Activated T-cell treated with anti-CD3 and anti-CD28 coated beads for 24 hours (primary cell): ENCODE measurements at places on chromosomes 5 and 9.

- no peak for DNase-seq
Observed at GRCh38 chr5:145378226-145378625, 456.9 kb downstream of the PRELID2 start.

DNA sequence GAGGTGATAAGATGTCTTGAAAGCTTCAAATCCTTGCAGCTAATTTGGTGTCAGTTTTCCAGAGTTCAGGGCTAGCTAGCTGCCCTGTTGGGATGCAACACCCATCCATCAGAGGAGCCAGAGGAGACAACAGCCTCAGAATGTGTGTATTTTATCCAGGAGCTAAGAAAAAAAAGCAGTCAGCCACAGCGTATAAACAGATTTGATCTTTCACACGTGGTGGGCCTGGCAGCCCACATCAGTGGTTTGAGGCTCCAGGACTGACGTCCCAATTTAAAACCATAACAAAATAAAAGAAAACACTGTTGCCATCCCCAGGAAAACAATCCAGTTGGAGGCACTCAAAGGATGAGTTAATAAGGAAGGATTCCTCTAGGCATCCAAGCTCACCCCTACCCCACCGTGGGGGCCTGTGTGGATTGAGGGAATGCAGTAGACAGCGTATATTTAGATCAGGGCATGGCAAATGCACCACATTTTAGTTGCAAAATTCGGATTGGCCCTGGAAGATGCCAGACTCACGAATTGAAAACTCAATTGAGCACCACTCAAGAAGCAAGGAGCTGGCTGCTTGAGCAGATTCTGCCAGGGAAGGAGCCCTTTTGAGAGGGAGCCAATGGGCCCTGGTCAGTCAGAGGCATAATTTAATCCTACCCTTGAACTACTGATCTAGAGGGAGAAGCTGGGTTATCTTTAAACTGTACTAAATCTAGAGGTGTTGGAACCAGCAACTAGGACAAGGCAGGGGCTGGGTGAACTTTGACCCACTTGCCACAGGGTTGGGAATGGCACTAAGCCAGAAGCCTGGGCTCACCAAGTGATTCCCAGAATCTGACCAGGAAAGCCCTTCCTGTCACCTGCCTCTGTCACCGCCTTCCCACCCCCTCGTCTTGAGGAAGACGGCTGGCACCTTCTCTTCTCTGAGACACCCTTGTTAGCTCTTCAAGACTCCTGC is 17.5 kb downstream of the ADRA1B start:
- DNase-seq: no peak

DNA sequence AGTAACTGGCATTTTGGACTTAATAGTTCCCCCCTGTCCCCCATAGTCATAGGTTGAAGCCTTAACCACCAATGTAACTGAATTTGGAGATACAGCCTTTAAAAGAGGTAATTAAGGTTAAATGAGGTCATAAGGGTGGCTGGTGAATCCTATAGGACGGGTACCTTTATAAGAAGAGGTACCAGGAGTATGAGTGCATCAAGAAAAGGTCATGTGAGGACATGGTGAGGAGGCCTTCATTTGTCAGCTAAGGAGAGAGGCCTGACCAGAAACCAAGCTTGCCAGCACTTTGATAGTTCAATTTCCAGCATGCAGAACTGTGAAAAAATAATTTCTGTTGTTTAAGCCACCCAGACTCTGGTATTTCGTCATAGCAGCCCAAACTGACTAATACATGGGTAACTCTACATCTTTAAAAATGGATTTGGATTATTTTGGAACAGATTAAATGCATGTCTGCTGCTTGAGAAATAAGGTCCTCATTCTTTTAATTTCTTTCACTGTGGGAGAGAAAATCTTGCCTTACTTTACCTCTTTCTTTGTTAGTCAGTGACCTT is 9.7 kb downstream of the RASA1 start:
- DNase-seq: no peak

DNA sequence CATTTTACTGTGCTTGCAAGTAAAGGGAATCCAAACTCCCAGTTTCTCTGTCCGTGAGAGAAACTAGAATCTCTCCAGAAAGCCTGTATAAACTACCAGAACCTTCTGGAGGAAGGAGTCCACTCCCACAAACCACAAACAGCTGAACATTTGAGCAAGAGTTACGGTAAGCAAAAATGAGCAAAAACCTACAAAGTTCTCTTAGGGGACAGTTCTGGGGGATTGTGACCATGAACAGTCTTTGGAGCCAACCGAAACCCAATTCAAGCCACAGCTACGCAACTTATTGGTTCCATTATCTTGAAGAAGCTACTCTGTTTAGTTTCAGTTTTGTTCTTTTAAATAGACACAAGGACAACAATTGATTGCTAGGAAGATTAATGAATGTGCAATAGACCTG is 330.6 kb downstream of the ASTN2 start:
- no peak for DNase-seq

DNA sequence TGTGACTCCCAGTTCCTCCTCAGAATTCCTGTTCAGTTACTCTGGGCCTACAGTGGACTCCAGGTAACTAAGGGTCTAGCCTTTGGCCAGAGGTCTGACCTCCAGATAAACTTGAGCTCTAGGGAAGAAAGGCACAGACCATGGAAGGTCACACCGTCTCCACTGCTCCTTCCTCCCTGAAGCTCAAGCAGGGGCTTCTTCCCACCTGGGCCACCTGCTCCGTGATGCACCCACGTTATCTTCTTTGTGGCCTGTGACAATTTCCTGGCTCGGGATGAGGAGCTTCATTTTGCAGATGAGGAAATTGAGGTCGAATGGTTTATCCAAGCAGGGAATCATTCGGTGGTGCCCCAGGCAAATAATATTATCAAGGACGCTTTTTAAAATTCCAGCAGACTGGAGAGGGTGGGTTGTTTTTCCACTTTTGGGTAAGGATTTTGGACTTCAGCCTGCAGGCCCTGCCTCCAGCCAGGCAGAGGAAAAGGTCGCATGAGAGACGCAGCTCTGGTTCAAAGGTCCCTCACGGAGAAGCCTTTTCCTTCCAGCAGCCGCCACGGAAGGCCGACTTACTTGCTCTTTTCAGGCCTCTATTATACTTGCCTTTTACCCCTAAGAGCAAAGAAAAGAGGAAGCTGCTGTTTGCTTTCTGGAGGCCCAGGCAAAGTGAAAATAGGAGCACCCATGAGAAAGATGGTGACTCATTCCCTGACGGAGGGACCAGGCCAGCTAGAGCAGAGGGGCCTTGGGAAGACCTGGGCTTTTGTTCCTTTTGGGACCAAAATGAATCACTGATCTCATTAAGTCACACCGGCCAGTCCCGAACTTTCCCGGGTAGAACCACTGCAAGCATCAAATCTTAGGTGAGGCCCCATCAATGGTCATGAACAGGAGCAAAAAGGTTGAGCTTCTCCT is 22.8 kb upstream of the DUSP1 start:
- no peak for DNase-seq

DNA sequence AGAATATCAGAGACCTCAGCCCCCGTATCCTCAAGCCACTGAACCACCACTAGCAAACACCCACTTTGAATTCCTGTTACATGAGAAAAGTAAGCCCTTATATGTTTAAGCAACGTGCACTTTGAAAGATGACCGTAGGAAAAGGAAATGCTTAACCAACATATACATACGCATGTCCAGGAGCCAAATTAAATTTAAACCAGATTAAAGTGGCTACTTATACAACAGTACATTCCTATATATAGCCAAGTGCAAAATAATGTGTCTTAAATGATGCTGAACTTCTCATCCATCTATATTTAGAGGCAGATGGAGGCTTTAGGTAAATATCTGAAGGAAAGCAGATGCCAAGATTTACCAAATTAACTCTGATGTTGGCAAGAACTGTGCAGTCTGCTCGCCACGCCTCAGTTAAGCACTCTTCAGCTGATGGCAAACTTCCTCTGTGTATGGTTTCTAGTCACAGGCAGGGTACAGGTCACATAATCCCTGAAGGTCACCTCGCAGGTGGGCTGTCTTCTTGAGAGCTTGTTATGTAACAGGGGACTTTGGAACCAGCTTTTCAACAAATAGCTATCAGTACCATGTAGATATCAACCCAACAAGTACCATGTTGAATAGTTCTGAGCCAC is 8.6 kb downstream of the GCNT4 start:
- DNase-seq: no peak

DNA sequence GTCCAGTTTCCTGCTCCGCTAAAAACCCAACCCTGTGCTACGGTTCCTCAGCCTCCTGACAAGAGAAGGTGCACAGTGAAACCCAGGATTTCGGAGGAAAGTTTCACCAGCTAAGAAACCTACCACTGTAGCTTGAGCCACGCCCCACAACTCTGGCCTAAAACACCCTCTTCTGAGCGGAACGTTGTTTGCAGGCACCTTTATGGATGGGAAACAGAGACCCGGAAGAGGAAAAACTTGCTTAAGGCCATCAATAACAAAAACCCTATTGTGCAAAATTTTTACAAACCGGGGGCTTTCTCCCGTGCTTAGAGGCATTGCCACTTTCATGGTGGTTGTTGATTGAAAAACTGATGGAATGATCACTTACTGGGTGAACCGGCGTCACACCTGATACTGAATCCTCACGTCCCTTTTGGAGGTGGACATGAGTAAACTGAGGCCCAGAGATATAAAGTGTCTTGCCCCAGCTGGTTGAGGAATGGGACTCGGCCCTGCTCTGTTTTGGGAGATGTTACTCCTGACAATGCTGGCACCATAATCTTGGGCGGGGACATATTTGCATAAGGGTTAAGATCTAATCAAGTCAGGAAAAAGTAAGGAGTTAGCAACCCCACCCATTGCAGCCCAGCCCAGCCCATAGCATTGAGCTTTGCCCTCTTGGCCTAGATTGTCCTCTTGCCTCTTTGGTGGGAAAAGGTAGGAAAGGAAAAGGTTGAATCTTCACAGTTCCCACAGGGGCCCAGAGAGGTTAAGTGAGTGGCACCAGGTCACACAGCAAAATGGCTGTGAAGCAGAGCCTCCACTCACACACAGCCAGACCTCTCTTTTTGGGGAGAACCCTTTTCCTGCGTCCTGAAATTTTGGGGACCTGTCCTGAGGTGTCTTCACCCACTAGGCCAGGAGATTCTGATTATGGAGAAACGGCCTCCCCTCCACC is 23.2 kb upstream of the PTGS1 start:
- no peak for DNase-seq

- no peak for DNase-seq
Observed at GRCh38 chr5:78827725-78828124, 157.4 kb downstream of the ARSB start.

- no peak for DNase-seq
Observed at GRCh38 chr5:147446523-147446922, 63.3 kb downstream of the DPYSL3 start.

GRCh38 chr5:107652839-107653607 is 17.7 kb downstream of the EFNA5 start:
- DNase-seq: no peak

DNA sequence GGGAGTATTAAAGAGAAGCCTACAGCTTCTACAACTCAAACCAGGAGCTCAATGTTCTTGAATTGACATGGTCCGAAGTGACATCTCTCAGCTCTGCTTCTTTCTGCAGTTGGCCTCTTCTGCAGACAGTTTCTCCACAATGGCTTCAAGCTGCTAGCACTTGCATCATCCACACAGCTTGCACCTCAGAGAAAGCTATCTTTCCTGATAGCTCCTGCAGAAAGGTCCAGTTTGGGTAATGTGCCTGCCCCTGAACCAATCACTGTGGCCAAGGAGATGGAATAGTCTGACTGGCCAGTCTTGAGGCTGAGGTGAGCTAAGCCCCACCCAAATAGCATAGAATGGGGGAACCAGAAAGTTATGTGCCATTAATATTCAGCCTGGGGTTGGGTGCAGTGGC is 95.8 kb upstream of the ABCA1 start:
- no peak for DNase-seq

- no peak for DNase-seq
Observed at GRCh38 chr9:4237748-4238511, 61.9 kb downstream of the GLIS3 start.

DNA sequence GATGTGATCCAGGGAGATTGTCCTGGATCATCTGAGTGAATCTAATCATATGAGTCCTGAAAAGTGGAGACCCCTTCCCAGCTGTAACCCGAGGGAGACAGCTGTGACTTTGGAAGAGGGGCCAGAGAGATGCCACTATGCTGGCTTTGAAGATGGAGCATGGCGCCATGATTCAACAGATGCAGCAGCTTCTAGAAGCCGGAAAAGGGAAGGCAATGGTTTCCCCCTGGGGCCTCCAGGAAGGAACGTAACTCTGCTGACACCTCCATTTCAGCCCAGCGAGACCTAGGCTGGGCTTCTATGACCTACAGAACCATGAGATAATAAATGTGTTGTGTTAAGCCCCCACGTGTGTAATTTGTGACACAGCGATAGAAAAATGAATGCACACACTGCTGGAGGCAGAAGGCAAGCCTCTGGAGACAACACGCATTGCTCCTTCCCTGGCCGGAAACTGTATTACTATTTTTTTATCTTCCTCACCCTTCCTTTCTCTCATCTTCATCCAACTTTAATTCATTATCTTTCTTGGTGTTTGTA is 16.6 kb upstream of the SARDH start:
- no peak for DNase-seq
